Left hindlimb (tissue), 1 donor: ENCODE measurements at places on chromosomes 7 and 10.
A peak's percentile ranks its signal among the peaks of the same experiment; 100 is the strongest.

DNA sequence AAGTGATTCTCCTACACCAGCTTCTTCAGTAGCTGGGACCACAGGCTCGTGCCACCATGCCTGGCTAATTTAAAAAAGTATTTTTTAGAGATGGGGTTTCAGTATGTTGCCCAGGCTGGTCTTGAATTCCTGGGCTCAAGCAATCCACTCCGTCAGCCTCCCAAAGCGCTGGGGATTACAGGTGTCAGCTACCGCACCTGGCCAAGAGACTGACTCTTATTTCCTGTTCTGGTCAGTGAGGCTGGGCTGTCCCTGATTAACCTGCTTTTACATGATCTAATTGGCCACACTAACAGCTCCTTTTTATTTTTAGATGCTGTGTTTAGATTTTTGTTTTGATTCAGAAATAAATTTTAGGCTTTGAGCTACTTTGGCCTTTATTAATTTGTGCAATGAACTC lies 203.9 kb downstream of the NXPH1 start:
- no peak for DNase-seq

DNA sequence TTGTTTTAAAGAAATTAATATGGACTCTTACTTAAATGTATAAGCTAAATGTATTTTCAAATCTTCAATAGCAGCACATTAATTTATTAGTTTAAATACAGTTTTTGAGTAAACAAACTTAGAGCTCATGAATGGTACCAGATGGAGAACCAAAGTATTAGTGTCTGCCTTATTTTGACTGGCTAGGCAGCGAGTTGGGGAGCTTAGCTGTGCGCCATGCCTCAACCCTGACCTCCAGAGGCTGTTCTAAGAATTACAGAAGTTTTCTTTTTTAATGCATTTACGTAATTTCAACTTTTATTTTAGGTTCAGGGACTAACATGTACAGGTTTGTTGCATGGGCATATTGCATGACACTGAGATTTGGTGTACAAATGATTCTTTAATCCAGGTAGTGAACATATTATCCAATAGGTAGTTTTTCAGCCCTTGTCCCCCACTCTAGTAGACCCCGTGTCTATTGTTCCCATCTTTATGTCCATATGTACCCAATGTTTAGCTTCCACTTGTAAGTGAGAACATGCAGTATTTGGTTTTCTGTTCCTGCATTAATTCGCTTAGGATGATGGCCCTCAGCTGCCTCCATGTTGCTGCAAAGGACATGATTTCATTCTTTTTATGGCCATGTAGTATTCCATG lies 166.8 kb downstream of the IQUB start:
- no peak for DNase-seq

DNA sequence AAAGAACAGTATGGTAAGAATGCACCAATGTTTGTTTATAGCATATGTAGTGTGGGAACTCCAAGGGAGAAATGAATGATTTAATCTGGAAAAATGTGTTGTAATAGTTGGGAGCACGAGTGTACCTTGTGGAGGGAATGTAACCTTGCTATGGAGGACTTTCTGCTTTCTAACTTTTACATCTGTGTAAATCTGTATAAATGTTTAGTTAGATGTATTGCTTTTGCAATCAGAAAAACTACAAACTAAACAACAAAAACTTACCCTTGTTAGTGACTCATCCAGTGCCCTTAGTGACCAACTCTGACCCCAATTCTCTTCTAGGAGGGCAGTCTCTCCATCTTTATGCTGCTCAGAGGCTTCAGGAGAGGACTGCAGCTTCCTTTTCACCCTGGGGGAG lies 89.3 kb downstream of the CCNY start:
- no peak for DNase-seq

DNA sequence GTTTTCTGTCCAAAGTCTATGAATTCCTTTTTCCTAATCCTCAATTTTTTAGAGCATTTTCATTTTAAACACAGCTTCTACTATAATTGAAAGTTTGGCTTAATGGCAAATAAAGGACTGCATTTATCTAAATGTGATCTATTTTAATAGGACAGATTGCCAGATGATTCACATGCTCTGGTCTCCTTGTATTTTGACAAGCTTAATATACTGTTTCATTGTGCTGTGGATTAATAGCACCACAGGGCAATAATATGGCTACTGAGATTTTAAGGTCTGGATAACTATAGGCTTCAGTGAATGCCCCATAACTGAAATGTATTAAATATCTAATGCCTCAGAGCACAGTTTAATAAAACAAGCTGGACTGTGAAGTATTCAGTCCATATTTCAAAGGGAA lies 1362.8 kb downstream of the XPNPEP1 start:
- DNase-seq, result no peak

DNA sequence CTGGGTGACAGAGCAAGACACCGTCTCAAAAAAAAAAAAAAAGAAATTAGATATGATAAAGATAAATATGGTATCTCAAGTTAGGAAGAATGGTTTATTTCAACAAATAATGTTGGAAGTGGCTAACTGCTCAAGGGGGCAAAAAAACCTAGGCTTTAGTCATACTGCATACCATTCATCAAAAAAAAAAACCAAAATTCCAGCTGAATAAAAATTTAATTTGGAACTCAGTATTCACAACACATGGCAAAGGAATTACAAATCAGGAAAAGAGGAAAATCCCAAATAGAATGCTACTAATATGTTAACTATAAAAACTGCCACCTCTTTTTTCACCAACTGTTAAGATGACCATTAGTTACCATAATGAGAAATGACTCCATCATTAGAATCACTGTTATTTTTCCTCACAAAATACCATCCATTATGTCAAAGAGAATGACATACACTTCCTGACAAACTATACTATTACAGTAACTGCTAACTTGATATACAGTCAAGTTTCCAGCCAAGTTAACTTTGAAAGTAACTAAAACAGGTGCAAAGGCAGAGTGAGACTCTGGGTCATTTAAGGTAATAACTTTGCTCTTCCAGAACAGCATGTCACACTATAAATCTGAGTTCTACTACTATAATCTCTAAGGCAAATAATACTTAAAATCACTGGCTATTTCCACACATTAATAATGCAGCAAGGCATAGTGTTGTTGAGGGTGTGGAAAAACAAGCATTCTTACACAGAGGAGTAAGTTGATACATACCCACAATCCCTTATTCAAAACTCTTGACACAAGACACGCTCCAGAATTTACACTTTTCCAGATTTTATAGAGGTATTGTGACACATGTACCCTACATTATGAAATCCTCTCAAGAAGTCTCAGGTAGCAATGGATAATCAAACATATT lies 10.2 kb downstream of the KBTBD2 start:
- DNase-seq, result no peak

GRCh38 chr7:82441669-82442478 lies 1.7 kb downstream of the CACNA2D1 start:
- no peak for DNase-seq

DNA sequence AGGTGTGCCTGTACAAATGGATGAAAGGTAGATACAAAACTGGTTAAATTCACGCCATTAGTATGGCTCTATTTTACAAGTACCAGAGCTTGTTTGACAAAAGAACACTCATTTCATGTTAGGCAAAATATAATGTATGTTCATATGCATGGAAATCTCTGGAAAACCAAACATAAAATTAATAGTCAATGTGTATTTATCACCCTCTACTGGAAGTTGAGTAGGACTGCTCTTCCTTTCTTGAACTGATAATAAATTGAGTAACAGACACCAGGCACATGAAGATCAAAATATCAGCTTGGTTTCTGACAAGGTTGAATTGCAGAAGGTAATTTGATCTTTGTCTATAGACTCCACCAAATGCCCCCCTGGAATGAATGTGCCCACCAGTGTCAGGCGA lies 19.8 kb upstream of the AKR1B1 start:
- no peak for DNase-seq

- peak; percentile 56 for DNase-seq
Measured at GRCh38 chr10:34723750-34724149, 91.3 kb downstream of the PARD3 start.

DNA sequence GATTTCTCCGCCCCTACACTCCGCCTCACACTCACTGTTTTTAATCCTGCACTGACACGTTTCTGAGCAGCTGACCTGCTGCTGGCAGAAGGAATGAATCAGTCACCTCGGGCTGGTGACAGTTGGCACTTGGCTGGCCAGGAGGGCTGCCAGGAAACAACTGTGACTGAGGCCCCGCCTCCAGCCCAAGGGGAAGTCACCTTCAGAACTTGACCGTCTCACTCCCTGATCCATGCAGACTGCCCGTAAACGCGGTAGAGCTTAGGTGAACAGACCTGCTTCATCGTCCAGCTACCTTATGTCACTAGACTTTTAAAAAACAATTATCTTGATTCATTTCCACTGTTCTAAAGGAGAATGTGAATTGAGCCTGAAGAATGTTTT lies 107.5 kb downstream of the DOCK1 start:
- peak; percentile 49 for DNase-seq

DNA sequence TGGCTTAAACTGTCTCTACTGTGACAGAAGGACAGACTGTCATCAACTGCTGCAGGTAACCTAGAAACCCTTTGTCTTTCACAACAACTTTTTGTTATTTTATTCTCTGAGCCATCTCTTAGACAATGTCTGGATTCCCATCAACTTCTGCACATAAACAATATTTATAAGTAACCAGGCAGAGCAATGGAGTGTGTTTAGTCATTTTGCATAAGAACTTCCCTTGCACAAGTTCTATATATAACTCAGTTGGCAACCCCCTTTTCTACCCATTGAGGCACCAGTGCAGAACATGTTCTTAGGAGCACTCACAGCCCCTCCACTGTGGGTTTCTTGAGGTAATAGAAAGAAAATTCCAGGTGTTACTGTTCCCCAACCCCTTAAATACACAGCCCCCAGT lies 65.0 kb upstream of the IL6 start:
- no peak for DNase-seq

DNA sequence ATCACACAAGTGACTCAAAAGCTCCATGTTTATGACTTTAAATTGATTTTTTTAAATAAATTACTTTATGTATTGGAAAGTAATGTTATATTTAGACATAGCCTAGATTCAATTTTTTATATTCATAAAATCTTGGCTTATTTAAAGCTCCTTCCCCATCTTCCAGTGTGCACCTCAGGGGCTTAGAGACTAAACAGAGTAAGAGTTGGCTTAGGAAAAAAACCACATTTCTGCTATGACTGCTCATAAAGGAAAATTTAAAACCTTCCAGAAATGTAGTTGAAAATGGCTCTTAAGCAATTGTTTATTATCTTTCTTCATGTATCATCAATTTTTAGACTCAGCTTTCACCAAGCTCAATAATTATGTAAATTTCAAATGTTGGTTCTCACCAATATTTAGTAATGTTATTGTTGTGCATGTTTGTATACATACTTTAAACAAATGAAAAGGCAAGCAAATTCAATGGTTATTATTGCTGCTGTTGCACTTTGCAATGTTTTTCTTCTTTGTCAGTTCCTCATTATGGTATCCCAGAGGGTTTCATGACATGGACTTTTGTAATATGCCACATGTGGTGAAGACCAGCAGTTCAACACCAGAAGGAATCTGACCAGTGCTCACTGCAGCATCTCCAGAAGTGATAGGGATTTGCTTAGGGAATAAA lies 700.1 kb upstream of the ANKRD30A start:
- DNase-seq, result no peak

GRCh38 chr7:73719806-73720169 lies 319 bp upstream of the STX1A start:
- DNase-seq, result no peak

DNA sequence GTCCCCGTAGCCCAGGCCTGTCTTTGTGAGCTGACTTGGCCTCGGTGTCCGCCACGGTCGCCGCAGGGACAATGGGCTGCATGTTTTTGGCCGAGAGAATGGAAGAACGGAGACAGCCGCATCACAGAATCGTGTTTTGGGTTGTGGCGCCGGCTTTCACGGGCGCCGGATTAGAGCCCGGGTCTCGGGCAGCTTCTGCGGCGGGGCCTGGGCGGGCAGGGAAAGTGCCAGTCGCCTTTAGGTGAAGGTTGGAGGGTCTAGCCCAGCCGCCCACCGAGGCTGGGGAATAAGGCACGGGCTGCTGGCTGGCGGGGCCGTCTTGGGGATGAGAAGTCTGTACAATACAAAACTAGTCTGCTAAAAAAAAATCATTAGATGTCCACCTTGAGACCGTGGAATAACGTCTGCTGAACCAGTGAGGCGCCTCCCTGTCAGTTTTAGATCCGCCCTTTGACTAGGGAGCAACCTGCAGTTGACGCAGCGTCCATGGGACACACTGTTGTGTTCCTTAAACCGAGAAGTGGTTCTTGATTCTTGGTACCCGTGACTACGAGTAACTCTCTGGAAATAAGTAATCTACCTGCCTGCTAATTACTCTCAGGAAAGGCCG lies 577 bp downstream of the DNAJB9 start:
- DNase-seq, result no peak

DNA sequence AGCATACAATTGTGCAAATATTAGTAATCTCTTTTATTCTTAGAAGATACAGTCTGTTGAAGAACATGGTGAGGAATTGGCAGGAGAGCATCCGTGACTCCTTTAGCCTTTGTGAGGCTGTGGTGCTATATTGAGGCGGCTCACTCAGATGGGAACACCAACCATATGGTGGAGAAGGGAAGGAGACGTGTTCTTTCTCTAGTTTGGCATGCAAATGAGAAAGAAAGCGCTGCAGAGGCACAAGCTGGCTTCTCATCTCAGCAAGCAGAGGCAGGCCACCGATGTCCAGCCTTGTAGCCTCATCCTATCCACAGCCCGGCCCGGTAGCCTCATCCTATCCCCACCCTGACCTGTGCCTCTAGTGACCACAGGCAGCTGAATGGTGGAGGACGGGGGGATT lies 288.3 kb downstream of the CAMK1D start:
- DNase-seq, result no peak

- no peak for DNase-seq
Measured at GRCh38 chr10:110486680-110487410, 10.9 kb upstream of the DUSP5 start.

DNA sequence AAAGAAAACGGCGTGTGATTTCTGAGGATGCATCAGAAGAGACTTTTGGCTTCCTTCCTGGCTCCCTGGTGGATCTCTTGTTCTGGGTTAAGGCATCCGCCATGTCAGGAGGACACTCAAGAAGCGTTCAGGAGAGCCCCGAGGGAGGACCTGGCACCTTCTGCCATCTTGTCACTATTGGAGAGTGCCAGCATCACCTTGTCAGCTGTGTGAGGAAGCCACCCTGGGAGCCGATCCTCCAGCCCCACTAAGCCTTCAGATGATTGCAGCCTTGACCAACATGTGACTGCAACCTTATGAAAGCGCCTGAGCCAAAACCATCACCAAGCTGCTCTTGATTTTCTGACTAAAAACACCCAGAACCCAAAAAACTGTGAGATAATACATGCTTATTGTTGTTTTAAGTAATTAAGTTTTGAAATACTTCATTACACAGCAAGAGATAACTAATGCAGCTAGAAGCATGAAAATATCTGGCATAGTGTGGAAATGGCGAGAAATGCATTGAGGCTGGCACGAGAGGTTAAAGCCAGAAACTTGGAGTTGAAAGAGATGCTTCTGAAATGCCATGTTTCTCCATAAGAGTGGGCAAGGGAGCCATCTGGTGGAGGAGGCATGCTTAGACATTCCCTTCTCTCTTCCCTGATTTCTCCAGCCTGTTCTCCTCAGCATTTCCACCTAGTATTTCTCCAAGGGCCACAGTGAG lies 5.4 kb upstream of the ZFYVE27 start:
- DNase-seq, result peak; percentile 71

GRCh38 chr7:121831801-121832200 lies 41.2 kb upstream of the PTPRZ1 start:
- no peak for DNase-seq

GRCh38 chr10:14040787-14041631 lies 289.7 kb downstream of the FRMD4A start:
- DNase-seq, result no peak
